Ascending aorta (tissue), 2 donors: ENCODE measurements at places on chromosomes 11 and 22. TPM values are rescaled to one million over a fixed set of nuclear protein-coding genes. Genes with fewer than 3 reads are reported as not detected.

Gene TYR
- not detected for total RNA-seq

Gene FOXRED2
- total RNA-seq: 25.9 TPM

Gene OR52I1
- total RNA-seq: not detected

Gene FAM111B
- not detected for total RNA-seq

Gene MPZL2
- total RNA-seq: 53.0 TPM

Gene CCDC134
- total RNA-seq: 6.4 TPM

Gene TMEM191C
- total RNA-seq: not detected

Gene HTR3A
- total RNA-seq: not detected

Gene MRGPRD
- not detected for total RNA-seq

Gene CHKB
- total RNA-seq: 82.4 TPM

Gene NAA40
- 3.1 TPM for total RNA-seq

Gene WNT7B
- total RNA-seq: not detected

Gene ATP6V1E1
- total RNA-seq: 94.6 TPM

Gene CTSW
- total RNA-seq: not detected

Gene MS4A7
- 114 TPM for total RNA-seq

Gene OR51I1
- not detected for total RNA-seq

Gene MPPED2
- total RNA-seq: 5.3 TPM

Gene HORMAD2
- total RNA-seq: not detected

Gene ROBO4
- total RNA-seq: 51.5 TPM

Gene OR8G5
- total RNA-seq: not detected

Gene OR6T1
- not detected for total RNA-seq

Gene CLMP
- total RNA-seq: 70.6 TPM

Gene NCR3LG1
- total RNA-seq: 0.21 TPM

Gene MAML2
- total RNA-seq: 13.2 TPM
